Activated CD8-positive, alpha-beta T cell treated with anti-CD3 and anti-CD28 coated beads for 36 hours (primary cell): ENCODE measurements at places on chromosomes 5 and 9. TPM values are rescaled to one million over a fixed set of nuclear protein-coding genes. Genes with fewer than 3 reads are reported as not detected.

The FOXD4L6 gene
- total RNA-seq = not detected

The DMRTA1 gene
- total RNA-seq = not detected

The LCN1 gene
- not detected for total RNA-seq

GRCh38 chr5:16600946-16601345, 15.9 kb downstream of the RETREG1 start:
- no peak overlapping the region for H3K4me3 ChIP-seq
- H3K4me1 ChIP-seq = peaks cover 67% of the 10 kb centered on the region
- no peak for DNase-seq
- peak overlapping the region; percentile 62 for H3K27ac ChIP-seq
- H3K27me3 ChIP-seq = no peaks in the 10 kb centered on the region

DNA sequence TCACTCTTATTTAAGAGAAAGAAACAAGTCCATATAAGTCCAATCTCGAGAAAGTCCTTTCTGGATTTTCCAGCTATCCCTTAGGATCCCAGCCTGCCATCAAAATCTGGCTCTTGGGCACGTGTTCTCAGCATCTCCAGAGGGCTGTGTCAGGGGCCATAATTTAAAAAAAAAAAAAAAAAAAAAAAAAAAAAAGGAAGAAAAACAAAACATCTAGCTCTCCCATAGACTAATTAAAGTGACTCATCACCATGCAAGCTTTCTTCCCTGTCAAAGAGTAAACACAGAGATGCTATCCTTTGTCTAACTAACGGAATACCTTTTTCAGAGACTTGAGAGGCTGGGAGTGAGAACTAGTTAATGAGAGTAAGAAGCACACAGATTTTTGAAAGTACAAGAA, 44.9 kb upstream of the MYO10 start:
- no peak overlapping the region for H3K4me3 ChIP-seq
- no peak for DNase-seq
- H3K27me3 ChIP-seq = no peaks in the 10 kb centered on the region
- no peaks in the 10 kb centered on the region for H3K36me3 ChIP-seq

- DNase-seq = no peak
- H3K4me3 ChIP-seq = no peak overlapping the region
- no peaks in the 10 kb centered on the region for H3K4me1 ChIP-seq
- H3K36me3 ChIP-seq = no peaks in the 10 kb centered on the region
- H3K27me3 ChIP-seq = no peaks in the 10 kb centered on the region
Observed at GRCh38 chr9:130348341-130348740, 82.8 kb downstream of the HMCN2 start.

- H3K27me3 ChIP-seq = peaks cover 3% of the 10 kb centered on the region
- H3K36me3 ChIP-seq = no peaks in the 10 kb centered on the region
- DNase-seq = no peak
- no peak overlapping the region for H3K4me3 ChIP-seq
- no peak overlapping the region for H3K27ac ChIP-seq
Observed at GRCh38 chr5:147390654-147391225, 119.1 kb downstream of the DPYSL3 start.

GRCh38 chr5:152427721-152428120, 22.6 kb upstream of the NMUR2 start:
- no peak overlapping the region for H3K27ac ChIP-seq
- no peak overlapping the region for H3K4me3 ChIP-seq
- H3K36me3 ChIP-seq = no peaks in the 10 kb centered on the region
- no peaks in the 10 kb centered on the region for H3K4me1 ChIP-seq
- peaks cover 1% of the 10 kb centered on the region for H3K27me3 ChIP-seq

DNA sequence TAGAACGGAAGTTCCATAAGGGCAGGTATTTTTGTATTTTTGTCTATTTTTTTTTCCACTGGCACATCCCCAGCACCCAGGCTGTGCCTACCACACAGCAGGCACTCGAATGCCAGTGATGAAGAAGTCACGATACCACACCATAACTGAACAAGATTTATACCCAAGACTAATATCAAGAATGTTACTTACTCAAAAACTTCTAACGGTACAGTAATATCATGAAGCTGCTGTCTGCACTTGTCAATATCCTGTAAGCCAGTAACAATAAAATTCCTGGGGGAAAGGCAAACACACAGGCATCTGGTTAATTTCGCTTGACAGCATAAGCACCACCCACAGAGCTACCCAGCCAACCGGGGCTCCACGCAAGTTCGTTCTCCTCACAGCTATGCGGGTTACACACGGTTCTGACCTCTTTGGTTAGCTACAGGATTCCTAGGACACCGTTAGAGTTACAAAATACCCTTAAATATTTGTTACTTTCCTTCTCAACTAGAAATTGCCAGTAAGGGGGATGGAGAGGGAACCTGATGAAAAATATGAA, 1.3 kb downstream of the MED10 start:
- H3K27ac ChIP-seq = peak overlapping the region; percentile 98
- H3K36me3 ChIP-seq = peaks cover 54% of the 10 kb centered on the region
- H3K27me3 ChIP-seq = no peaks in the 10 kb centered on the region
- peak overlapping the region; percentile 99 for H3K4me3 ChIP-seq

- peaks cover 6% of the 10 kb centered on the region for H3K36me3 ChIP-seq
- H3K27me3 ChIP-seq = no peaks in the 10 kb centered on the region
- H3K27ac ChIP-seq = peak overlapping the region; percentile 97
- H3K4me1 ChIP-seq = peaks cover 62% of the 10 kb centered on the region
Observed at GRCh38 chr9:75086541-75087288, 1.2 kb downstream of the NMRK1 start.

GRCh38 chr5:167985373-167985772, 306.1 kb upstream of the WWC1 start:
- H3K4me3 ChIP-seq = no peak overlapping the region
- DNase-seq = no peak
- no peaks in the 10 kb centered on the region for H3K4me1 ChIP-seq
- no peaks in the 10 kb centered on the region for H3K36me3 ChIP-seq
